CD14-positive monocyte (primary cell): ENCODE measurements at places on chromosomes 7 and 10.

GRCh38 chr7:117014673-117015133, 61.4 kb downstream of the ST7 start:
- peak; percentile 53 for DNase-seq

DNA sequence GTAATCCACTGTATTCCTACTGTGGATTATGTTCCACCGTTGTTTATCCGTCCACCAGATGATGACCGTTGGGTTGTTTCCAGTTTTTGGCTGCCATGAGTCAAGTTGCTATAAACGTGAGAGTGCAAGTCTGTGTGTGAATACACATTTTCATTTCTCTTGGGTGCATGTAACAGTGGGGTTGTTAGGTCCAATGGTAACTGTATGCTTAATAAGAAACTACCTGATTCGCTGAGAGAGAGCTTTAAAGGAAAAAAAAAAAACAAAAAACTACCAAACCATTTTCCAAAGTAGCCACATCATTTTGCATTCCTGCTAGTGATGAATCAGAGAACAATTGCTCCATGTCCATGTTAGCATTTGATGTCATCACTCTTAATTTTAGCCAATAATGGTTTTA, 15.9 kb downstream of the UBN2 start:
- DNase-seq: no peak

DNA sequence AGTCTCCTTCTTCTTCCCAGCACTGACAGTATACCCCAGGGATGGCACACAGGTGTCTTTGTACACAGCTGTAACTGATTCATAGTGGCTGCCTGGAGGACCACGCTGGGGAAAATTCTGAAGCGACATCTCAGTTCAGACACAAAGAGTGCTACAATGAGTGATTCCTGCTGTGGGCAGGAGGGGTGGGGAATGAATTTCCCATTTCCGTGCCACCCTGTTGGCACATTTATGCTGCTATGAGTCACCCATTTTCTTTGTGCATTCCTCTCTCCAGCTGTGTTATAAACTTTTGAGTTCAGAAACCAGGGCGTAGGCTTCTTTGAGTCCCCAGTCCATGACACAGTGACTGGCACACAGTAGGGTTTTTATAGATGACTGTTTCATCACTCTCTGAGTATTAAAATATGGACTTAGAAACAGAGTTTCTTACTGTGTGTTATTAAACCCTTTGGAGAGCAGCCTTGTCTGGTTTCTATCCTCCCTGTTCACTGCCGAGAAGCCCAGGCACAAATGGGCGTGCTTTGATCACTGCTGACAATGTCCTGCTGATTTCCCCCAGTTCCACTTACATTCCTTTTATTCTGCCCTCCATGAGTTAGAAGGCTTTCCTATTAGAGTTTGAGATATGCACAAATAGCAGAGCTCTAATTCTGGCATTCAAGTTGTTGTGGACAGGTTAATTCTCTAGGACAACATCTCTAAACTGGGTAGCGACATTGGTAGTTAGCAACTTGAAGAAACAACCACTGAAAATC, 24.0 kb upstream of the NPS start:
- DNase-seq: no peak

GRCh38 chr10:112131346-112131745, 52.2 kb downstream of the GPAM start:
- DNase-seq: no peak
